ENCODE measurements at places on chromosomes 1 and 21.

DNA sequence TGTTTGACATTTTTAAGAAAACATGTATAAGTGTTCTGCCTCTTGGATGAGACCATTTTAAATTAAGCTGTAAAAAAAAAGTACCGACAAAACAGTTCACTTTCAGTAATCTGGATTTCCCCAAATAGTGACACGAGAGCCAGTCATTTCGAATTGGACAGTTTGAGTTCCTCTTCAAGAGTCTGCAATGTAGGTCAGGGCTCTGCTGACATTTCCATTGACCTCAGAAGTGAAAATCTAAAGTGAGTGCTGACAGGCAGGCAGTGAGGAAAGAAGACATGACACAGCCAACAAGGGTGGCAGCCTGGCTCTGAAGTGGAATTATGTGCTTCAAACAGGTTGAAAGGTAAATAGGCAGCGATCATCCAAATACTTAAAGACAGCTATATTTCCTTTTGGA is at the start of gene IL23R:
Gene IL23R (plus strand): TSS at position 259 of the 400 bp plus-strand sequence. CDS start 1,667 bp downstream, outside the sequence.
- DNase-seq, result no peak
- H3K4me3 ChIP-seq, result no peak within 1 kb of the TSS
- H3K36me3 ChIP-seq, result no peaks in the 10 kb centered on the region
- no peak within 1 kb of the TSS for H3K27ac ChIP-seq

DNA sequence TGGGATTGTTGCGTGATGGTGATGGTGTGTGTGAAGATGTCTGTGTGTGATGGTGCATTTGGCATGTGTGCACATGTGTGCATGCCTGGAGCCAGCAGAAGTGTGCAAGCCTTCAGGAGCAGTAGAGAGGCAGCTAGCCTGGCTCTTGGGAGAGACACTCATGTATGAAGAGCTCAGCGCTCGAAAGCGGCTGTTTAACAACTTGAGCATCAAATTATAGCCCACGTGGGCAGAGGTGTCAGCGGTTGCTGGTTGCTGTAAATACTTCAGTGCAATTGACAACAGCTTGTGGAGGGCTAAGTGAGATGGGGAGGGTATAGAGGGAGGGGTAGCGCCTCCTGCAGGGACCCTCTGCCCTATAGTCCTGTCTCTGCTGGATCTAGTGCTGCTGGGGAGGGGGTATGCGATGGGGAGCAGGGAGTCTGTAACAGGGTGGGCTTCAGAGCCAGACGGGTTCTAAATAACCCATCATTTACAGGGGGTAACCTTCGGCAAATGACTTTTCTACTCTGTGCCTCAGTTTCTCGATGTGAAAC is 21.5 kb downstream of the FOXD2 start:
- H3K27me3 ChIP-seq, result peaks cover 25% of the 10 kb centered on the region
- H3K27ac ChIP-seq, result no peak overlapping the region
- no peak overlapping the region for H3K4me3 ChIP-seq
- no peaks in the 10 kb centered on the region for H3K36me3 ChIP-seq
- no peaks in the 10 kb centered on the region for H3K4me1 ChIP-seq

DNA sequence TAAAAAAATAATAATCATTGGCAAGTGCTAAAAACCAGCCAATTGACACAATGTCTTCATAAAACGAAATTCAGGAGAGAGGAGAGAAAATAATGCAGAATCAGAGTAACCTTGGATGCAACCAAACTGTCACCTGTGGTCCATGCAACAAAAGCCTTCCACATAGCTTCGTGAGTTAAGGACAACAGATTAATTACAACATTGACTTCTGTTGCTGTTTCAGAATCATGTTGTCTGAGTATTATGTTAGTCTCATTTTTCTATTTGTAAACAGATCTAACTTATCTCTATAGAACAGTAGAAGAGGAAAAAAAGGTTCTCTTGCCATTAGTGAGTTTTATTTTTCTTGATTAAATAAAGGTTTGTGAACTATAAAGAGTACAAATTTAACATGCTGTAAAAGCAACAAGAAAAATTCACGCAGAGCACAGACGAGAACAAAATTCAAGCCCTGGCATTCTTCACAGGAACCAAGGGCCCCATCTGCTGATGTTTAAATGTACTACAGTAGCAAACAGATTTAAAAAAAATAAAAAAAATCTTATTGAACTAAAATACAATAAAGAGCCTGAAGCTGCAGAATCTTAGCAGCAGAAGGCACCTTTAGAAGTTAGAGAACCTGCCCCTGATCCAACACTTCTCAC is 381.1 kb upstream of the PKN2 start:
- no peaks in the 10 kb centered on the region for H3K36me3 ChIP-seq
- H3K4me3 ChIP-seq, result no peak overlapping the region
- no peak overlapping the region for H3K27ac ChIP-seq
- no peaks in the 10 kb centered on the region for H3K27me3 ChIP-seq
- H3K4me1 ChIP-seq, result no peaks in the 10 kb centered on the region

GRCh38 chr1:27886353-27886679 is 14.0 kb downstream of the THEMIS2 start:
- H3K4me1 ChIP-seq, result peaks cover 13% of the 10 kb centered on the region
- H3K27ac ChIP-seq, result no peak overlapping the region
- H3K36me3 ChIP-seq, result peaks cover 67% of the 10 kb centered on the region
- DNase-seq, result no peak
- H3K4me3 ChIP-seq, result no peak overlapping the region

GRCh38 chr1:26996024-26996423 is 2.5 kb downstream of the TRNP1 start:
- no peak overlapping the region for H3K4me3 ChIP-seq
- H3K27ac ChIP-seq, result no peak overlapping the region
- peaks cover 10% of the 10 kb centered on the region for H3K4me1 ChIP-seq
- no peaks in the 10 kb centered on the region for H3K36me3 ChIP-seq
- peaks cover 21% of the 10 kb centered on the region for H3K27me3 ChIP-seq

Measured in K562 (cell line).